Caki2 (cell line): ENCODE measurements at places on chromosomes 3 and 15. TPM values are rescaled to one million over a fixed set of nuclear protein-coding genes. Genes with fewer than 3 reads are reported as not detected.

DNA sequence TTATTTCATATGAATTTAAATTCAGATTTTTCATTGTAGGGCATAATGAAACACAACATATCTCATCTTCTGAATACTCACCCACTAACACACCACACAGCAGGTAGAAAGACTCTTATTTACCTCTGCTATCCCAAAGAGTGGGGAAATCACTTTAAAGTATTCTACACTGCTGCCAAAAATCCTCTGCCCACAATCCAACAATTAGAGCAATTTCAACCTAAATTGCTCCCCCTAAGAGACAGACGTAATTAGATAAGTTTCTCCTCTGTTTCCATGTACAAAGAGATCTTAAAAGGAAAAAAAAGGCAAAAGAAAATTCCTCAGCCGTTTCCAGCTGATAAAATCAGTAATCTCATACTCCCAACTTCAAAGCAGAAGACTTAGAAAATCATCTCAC is 331.8 kb downstream of the ERC2 start:
- no peak for DNase-seq

GASK1A gene
- total RNA-seq, result 0.24 TPM in 1 of 2 replicates, not detected in the other

DNA sequence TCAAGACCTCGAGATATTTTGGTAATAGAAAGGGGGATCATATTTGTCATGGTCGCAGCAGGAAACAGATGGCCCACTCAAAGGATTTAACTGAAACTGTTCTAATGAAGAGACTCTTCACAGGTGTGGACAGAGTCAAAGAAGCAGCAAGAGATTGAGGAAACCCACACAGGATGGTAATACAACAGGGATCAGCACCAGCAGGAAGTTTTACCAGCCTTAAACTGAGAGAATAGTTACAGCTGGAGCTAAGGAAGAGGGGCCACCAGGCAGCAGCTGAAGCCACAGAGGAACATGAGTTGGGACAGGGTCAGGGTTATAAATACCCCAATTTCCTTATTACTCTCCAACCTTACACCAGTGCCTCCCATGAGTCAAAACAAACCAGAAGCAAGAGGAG is 131.8 kb upstream of the UBE2E2 start:
- DNase-seq, result no peak

PDZRN3 gene
- total RNA-seq, result 1.4 and 44.8 TPM in 2 replicates

SLC12A1 gene
- total RNA-seq, result not detected in 2 replicates
